ENCODE measurements at places on chromosomes 16 and 17.

DNA sequence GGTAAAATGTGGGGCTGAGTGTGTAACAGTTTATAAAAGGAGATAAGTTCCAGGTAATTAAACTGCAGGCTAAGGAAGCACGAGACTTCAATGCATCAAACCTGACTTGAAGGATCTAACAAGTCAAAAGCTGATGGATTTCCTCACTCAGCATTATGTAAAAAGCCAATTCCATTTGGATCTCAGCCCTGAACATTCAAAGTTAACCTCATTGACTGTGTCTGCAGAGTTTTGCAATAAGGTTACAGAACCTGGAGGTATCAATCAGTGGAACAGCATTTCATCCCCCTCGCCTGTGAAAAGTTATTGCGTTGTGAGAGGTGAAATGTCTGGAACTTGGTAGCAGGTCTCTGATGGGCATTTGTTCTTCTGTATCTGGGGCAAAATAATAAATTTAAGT, 317.8 kb downstream of the GRIN2A start:
- DNase-seq: no peak

GRCh38 chr16:27892879-27893278, 170.6 kb downstream of the GSG1L start:
- DNase-seq: no peak

DNA sequence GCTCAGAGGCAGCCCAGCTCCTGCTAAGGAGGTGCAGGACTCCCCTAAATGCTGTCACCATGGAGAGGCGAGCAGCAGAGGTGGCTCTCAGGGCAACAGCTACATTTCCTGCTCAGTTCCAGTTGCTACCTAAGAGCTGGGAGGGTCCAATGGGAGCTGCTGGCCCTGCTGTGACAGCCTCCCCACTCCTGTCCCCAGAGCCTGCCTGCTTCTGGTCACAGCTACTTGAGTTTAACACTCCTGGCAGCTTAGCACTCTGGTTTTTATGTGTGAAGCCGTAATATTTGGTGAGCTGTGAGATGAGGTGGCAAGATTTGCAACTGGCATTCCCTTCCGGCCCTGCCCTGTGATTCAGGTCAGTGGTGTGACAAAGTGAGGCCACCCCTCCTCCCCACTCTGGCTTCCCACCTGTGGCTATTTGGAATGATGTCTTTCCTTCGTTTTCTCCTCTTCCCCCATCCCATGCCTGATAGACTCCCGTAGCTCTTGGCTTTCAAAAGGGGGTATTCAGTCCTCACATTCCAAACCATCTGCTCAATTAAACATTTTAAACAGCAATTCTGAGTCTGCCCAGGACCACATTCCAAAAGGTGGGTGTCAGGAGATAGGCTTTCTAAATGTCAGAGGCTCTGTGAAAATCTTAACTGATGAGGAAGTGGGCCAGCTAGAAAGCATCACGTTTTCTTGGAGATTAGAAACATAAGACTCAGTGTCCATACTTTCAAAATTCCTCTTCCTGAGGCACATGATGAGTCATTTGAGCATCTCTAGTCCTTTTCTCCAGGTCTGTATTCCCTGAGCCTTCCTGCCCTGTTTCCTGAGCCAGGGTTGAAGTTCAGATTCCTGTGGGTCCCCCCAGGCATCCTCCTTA, 42.6 kb upstream of the SKAP1 start:
- DNase-seq: no peak

- no peak for DNase-seq
Measured at GRCh38 chr17:80426671-80427326, 11.8 kb downstream of the ENDOV start.

DNA sequence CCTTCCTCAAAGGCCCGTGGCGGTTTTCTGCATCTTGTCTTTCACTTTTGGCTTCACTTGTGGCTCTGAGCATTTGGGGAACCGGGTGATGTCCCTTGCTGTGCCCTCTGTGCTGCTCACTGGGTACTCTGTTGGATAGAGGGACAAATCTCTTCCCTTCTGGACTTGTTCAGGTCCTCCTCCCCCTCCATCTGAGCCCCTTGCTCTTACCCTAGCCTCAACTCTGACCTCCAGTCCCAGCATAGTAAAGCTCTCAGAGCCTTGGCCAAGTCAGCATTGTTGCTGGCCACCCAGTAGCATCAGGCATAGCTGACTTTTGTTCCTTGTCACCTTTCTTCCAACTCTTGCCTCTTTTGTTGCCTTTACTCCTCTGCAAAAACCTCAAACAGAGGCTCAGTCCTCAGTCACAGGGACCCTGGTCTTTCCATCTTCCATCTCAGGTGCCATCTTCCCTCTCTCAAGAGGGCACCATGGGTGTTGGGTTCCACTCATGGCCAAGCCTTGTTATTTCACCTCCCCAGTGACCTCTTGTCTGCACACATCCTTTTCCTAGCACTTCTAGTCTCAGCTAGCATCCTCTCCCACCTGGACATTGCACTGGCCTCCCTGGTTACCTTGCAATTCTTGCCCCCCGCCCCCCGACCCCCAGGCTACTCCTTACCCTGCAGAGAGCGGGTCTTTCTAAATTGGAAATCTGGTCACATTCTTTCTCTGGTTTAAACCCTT, 393 bp upstream of the PSMB10 start:
- no peak for DNase-seq

DNA sequence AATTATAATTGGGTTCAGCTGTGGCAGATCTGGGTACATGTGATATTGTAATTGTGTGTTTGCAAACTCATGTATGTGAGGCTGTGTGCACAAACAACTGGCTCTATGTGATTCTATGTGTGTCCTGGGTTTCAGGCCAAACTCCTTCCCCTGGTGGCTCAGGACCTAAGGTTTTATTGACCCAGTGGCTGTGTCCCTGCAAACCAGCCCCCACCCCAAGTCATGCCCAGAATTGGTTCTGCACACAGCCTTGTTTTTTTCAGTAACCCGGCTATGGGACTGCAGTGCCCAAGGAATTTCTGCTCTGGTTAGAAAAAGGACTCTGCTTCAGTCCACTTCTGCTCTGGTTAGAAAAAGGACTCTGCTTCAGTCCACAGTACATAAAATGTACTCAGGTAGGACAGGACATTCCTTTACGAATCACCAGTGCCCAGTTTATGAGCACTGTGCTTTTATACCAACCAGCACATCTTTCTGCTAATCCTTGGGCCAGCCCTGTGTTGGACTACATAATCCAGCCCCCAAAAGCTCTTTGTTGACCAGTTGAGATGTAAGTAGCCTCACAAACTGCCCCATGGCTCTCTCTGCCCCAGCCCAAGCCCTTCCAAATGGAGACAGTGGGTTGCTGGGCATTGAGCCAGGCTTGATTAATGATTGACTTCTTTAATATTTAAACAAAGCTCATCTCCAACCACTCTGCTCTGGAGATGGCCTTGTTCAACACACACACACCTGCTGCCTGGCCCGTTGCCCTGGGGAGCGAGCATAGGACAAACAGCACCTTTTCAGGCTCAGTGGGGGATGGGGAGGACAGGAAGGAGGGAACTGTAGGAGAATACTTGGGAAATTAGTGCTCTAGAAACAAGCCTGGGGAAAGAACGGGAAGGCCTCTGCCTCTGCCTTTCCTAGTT, 2.9 kb upstream of the KCNH6 start:
- no peak for DNase-seq

- DNase-seq: no peak
Measured at GRCh38 chr16:19854543-19854876, 30.1 kb downstream of the GPRC5B start.
